ENCODE measurements at places on chromosomes 3 and 15.
A peak's percentile ranks its signal among the peaks of the same experiment; 100 is the strongest.

GRCh38 chr3:98343647-98344507 lies 9.8 kb upstream of the OR5K4 start:
- DNase-seq = peak; percentile 64

GRCh38 chr15:59792359-59792758 lies 103.2 kb upstream of the BNIP2 start:
- DNase-seq = peak; percentile 25

DNA sequence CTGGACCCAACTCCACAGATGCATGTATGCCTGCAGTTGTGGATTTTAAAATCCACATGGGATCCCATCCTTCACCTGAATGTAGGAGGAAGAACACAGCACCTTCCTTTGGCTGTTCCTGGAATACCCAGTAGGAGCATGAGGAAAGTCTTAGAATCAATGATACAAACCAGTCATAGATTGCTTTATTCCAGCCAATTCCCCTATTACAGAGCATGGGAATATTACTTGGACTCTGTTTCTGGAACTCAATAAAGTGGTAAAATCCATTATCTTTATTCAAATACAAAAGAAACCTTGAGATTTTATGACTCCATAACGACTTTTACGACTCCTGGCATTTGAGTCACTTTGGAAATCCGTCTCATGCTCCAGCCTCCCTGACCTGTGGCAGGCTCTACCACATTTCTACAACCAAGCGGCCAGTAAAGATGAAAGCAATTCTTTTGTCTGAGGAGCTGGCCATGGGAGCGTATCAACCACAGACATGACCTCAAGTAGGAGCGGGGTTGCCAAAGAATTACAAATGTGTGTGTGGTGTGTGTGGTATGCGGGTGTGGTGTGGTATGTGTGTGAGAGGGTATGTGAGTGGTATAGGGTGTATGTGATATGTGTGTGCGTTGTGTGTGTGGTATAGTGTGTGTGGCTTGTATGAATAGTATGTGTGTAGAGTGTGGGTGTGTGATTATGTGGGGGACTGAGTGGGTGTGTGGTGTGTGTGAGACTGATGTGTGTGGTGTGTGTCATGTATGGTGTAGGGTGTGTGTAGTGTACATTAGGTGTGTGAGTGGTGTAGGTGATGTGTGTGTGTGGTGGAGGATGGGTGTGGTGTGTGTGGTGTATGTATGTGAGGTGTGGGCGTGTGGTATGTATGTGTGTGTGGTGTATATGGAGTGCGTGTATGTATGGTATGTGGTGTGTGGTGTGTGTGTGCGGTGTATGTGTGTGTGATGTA lies 40.0 kb downstream of the ARRDC4 start:
- DNase-seq = no peak

DNA sequence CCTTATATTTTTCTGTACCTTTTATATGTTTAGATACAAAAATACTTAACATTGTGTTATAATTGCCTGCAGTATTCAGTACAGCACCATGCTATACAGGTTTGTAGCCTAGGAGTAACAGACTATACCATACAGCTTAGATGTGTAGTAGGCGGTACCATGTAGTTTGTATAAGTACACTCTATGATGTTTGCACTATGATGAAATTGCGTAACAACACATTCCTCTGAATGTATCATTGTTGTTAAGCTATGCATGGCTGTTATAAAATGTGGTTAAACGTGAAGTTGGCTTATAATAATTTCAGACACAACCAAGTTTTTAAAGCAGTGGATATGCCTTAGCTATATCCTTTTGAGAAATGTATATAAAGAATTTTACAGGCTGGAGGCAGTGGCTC lies 328.3 kb downstream of the PLCL2 start:
- DNase-seq = no peak

GRCh38 chr3:29083676-29084075 lies 197.2 kb upstream of the RBMS3 start:
- no peak for DNase-seq

DNA sequence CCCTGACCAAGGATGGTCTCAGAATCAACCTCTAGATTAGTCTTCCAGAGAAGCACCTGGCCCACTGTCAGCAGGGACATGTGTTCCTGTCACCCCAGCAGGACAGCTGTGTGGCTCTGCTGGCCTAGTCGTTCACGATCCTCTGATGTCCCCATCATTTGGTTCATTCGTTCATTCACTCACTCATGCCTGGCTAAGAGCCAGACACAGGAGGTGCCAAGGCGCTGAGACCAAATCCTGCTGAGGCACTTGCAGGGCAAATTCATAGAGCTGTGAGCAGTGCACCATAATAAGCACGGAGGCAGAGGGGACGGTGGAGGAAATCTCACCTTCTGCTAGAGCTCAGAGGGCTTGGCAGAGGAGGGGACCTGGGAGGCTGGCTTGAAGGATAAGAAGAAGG lies 49.9 kb upstream of the FGD5 start:
- DNase-seq = no peak

DNA sequence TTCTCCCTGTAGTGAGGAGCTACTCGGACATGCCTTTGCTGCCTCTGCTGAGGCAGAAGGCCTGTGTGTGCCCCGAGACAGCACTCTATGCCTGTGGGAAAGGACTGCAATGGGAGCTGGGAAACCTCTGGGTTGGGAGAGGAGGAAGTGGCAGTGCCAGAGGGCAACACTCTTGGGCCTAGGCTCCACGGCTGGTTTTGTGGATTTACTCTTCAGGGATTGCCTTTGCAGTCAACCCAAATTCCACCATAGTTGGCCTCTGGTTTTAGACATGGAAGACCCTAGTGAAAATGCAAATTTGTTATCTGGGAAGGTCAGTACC lies 46.8 kb downstream of the ITGA11 start:
- DNase-seq = no peak

DNA sequence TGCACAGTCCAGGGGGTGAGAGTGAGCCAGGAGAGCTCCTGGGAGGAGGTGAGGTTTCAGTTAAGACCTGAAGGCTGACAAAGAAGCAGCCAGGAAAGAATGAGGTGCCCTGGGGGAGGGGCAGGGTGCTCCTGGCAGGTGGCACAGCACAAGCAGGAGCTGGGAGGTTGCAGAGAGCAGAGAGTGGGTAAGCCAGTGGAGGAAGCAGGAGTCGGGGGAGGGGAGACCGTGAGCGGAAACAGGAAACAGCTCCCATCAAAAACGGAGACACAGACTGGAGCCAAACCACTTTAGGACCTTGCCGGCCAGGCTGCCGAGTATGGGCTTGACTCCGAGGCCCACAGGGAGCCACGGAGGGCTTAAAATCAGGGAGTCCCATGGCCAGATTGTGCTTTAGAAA lies 12.1 kb upstream of the FBLN2 start:
- no peak for DNase-seq

DNA sequence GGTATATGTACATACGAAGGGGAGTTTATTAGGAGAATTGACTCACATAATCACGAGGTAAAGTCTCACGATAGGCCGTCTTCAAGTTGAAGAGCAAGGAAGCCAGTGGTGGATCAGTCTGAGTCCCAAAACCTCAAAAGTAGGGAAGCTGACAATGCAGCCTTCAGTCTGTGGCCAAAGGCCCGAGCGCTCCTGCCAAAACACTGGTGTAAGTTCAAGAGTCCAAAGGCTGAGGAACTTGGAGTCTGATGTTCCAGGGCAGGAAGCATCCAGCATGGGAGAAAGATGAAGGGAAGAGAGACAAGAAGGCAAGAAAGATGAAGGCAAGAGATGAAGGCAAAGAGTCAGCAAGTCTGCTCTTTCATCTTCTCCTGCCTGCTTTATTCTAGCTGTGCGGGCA lies 16.8 kb upstream of the LRRN1 start:
- no peak for DNase-seq

DNA sequence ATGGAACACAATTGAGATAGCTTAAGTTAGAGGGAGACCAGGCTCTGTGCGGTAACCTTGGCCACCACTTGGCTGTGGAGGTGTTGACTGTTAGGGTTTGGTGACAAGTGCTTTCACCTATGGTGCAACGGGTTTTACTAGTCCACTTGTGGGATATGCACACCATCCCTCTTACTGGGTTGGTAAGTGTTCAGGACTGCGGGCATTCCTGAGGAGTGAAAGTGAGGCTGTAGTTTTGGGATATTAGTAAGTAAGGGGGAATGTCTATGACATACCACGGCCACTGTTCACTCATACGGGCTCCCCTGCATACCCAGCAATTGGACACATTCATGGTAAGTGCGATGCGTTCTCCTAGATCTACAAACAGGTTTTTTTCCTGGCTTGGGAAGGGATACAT lies 8.0 kb upstream of the RAD54L2 start:
- DNase-seq = no peak

GRCh38 chr3:181694805-181695660 lies 16.7 kb upstream of the SOX2 start:
- DNase-seq = no peak

DNA sequence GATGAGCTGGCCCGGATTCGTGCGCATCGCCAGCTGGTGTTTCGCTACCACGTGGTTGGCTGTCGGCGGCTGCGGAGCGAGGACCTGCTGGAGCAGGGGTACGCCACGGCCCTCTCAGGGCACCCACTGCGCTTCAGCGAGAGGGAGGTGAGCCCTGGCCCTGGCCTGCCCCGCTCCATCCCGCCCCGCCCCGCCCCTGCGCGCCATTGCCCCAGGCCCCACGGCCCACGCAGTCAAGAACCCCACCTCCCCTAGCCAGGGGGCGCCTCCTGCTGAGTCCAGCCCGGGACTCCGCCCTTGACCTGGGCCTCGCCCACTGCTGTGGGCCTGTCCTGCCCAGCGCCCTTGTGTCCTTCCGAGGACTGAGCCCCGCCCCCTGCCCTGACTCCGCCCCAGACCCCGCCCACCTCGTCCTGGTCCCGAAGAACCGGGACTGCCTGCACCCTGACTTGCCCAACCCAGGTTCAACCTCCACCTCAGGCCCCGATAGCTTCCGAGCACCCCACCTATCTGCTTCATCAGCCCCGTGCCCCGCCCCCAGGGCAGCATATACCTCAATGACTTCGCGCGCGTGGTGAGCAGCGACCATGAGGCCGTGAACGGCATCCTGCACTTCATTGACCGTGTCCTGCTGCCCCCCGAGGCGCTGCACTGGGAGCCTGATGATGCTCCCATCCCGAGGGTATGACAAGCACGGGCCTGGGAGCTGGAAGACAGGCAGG lies 14.8 kb downstream of the NT5DC2 start:
- DNase-seq = peak; percentile 22

GRCh38 chr3:169863458-169863899 lies 6.3 kb downstream of the LRRC31 start:
- peak; percentile 30 for DNase-seq

GRCh38 chr3:135238871-135239614 lies 444.0 kb downstream of the EPHB1 start:
- no peak for DNase-seq

- no peak for DNase-seq
These were observed 5.3 kb downstream of the COPG1 start for GRCh38 chr3:129254536-129255230.

DNA sequence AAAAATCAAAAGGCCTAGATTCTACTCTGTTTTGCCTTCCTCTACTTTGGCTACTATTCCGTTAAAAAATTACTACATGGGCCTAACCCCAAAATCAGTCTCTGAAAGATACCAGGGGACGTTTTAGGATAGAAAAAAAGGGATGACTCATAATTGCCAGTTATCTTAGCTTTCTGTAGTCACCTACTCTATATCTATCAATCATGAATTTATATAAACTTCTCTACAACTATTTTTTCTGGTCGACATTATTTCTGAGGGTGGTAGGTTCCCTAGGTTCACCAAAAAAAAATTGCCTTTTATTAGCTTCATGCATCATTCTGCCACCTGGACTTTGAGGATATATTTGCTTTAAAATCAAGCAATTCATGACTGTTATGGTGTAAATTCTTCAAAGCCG lies 36.5 kb downstream of the RAF1 start:
- no peak for DNase-seq

DNA sequence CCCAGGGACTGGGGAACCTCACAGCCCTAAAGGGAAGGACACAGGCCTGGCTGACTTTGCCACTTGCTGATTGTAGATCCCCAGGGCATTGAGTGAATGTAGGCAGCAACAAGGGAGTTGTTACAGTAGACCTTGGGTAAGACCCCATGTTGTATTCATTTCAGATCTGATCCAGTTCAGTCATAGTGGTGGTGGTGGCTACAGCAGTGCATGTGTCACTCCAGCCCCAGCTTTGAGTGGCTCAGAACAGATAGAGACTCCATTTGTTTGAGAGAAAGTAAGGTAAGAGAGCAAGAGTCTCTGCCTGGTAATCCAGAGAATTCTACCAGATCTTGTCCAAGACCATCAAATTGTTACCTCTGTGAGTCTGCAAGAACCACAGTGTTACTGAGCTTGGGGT lies 278.7 kb upstream of the SATB1 start:
- DNase-seq = no peak

DNA sequence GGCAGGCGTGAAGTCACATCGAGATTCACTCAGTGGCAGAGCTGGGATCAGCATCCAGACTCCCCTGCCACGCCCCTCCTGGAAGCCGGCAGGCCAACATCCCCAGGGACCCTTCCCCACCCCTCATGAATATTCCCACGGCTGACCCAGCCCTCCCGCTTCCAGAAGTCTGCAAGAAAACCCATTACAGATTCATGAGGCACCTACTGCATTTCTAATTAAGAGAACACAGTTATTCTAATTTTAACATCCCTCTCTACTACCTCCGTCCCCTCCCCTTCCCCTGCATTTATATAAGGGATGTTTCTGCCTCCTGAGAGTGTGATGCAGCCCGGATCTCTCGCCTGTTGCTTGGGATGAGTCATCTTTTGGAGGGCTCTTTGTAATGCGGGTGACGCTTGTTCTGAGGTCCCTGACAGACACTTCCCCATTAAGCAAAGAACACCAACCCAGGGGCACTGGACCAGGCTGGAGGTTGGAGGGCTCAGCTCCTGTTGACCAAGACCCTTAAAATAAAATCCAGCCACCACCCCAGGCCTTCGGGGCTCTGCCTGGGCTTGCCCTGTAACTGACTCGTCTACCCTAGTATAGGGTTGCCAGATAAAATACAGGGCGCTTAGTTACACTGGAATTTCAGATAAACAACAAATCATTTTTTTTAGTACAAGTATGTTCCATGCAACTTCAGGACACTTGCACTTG lies 118.7 kb downstream of the NUP210 start:
- DNase-seq = peak; percentile 65

DNA sequence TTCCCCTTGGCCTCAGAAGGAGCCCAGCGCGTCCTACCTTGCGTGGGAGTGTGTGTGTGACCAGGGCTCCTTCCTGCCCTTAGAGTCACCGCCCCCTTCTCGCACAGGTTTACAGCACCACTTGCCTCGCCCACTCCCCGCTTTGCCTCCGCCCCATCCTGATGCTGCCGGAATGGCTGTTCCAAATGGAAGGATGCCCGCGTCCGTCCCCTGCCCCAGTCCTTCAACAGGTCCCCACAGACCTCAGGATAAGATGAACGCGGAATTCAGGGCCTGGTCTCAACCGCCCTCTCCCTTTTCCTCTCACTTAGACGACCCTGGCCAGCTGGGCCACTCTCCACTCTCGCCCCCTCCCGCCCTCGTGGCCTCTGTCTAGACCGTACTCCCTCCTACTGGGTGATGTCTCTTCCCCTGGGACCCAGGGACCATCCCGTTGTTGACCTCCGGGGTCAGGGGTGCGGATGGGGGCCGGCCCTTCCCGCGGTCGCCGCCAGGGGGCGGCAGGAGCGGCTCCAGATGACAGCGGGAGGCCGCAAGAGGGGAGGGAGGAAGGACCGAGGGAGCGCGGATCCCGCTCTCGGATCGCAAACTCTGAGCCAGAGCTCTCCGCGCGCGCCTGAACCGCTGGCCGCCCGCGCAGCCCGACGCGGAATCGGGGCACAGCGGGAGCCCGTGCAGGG lies at the start of gene THSD4:
TSS of gene THSD4 (plus strand) at position 585 of the 680 bp plus-strand sequence.
- DNase-seq = peak; percentile 20

- DNase-seq = no peak
These were observed 905 bp upstream of the SLC24A1 start for GRCh38 chr15:65620833-65621232.

All from SHP77 (cell line).